AG08396 (cell line): ENCODE measurements at places on chromosomes 3 and 15.

DNA sequence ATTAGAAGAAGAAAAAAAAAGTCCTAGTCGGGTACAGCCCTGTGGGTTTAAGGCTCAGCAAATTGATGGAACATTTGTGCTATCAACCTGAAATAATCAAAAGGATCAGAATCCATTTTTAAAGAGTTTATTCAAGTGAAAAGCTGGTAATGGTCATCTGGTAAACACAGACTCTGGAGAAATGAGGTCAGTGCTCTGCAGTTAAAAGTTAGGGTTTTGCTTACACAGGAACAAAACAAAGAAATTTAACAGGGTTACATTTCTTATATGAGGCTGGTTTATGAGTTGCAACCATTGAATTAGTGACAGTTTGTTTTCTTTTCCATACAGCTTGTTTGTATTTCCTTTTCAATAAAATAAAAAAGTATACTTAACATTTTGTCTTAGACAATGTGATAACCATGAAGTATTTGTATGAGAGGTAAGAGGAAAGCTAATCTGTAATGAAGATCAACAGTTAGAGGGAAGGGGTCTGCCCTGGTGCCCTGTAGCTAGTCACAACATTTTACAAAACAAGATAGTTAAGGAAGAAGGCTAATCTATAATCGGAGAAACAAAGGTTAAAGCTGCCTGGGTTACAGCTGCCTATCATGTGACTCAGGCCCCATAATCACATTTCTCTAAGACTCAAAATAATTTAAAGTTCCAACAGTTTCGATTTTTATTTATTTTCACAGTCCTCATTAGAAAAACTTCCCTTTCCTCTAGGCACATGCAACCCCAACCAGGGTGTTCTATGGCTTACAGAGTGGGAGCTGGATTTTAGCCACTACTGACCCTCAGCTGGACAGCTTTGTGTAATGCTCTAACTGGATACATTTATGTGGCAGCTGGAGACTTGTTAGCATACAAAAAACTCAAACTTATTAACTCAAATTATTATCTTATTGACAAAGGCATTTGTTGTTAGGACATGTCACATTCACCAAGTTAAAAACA lies 98.1 kb upstream of the ACP3 start:
- DNase-seq = no peak

DNA sequence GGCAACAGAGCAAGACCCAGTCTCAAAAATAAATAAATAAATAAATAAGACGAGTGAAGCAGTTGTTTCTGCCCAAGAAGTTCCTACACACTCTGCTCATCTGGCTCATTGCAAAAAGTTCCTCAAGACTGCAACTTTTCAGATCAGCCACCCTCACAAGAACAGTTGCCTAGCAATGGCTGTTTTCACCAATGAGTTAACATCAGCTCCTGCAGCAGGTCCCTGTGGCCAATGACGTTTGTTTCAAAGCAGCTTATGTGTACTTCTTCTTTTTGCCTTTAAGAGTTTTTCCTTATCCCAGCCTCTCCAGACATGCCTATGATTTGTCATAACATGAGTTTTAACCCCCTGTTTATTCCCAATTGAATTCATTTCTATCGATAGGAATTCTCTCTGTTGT lies 118.4 kb upstream of the SPRED1 start:
- DNase-seq = no peak

GRCh38 chr3:125161607-125162219 lies 50.8 kb downstream of the SLC12A8 start:
- DNase-seq = no peak

DNA sequence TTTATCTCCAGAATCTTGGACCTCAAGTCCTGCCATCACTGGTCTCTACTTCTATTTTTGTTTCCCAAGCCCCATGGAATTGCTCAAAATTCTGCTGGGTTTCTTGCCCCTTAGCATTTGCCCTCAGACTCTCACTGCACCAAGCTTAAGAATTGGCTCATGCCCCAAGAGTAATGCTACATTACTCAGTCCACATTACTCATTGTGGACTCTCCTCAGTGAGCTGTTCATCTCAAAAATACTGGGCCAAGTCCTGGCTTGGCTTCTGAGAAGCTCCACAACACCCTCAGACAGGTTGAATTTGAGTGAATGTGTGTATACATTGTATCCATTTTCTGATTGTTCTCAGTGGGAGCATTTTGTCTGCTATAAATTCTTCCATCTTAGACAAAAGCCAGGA lies 364.4 kb upstream of the ARHGEF26 start:
- DNase-seq = peak; percentile 18

DNA sequence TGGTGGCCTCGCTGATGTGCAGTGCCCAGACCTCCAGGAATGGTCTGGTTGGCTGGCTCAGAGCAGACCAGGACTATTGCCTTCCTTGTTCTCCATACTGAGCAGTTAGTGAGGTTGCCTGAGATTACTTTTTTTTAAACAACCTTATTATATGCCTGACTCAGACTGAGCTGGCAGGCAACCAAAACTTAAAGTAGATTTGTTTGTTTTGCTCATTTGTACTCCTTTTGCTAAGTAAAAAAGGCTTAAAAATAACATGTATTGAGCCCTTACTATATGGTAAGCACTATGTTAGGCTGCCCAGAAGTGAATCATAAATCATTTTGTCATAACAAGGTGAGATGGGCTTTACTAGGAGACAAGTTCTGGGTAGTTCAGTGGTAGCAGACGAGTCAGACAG lies 92.4 kb downstream of the GHSR start:
- DNase-seq = peak; percentile 51

GRCh38 chr3:155412904-155413303 lies 119.4 kb upstream of the STRIT1 start:
- no peak for DNase-seq

DNA sequence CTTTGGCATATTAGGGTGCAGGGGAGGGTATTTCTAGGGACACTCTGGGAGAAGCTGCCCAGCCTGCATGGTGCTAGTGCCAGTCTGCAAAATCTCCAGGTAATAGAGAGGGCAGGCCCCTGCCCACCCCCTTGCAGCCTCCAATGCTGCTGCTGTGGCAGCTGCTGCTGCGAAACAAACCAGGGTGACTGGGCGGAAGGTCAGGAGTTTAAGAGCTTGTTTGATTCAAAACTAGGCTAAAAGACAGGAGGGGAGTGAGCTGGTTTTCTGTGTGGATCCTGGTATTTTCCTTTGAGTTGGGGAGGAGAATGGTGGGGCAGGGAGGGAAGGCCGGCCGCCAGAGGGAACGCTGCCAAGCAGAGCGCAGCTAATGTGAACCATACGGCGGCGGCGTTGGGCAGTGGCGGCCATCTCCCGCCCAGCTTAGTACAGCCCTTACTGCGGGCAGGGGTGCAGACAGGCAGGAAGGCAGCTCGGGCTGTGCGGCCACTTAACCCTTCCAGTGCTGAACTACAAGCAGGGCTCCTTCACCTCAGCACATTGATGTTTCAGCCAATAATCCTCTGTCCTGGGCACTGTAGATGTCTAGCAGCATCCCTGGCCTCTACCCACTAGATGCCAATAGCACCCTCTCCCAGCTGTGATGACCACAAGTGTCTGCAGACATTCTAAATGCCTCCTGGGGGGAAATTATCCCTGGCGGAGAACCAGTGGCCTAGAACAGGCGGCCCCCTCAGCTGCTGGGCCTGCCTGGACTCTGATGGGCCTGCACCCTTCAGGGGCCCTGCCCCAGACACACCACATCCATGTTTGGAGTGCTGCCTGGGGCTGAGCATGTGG lies 125.7 kb downstream of the EEFSEC start:
- DNase-seq = peak; percentile 80

DNA sequence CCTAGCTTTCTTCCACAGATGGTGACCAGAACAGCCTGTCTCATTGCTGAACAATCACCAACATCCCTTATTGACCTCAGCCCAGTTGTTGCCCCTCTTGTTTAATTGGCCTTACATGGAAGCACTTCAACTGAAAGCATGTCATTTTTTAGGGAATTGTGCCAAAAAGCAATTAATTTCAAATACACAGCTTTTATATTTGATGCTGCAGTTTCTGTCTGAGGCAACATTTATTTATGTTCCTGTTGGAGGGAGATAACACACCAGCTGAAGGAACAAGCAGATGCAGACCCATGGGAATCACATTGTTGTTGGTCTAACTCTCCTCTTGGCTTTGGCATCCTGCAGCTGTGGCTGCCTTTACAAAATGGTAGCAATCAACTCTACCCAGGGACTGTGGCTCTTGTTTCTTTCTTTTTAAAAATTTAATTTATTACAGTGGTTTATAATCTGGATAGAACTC lies 498.1 kb upstream of the RGMA start:
- DNase-seq = no peak

DNA sequence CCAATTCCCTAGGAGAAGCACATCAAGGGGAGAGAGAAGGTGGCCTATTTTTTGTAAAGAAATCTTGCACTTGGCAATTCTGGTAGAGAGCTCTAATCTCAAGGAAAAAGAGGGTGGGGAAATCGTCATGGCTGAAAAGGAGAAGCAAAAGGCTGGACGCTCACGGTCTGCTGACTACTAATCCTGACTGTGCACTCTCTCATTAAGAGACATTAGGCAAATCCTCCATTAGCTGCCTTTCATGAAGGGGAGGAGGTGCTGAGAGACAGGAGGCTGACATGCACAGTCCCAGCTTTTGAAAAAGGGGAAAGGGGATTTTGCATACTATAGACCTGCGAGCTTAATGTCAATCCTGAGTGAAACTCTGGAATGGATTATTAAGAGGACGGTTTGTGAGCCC lies 170.0 kb downstream of the NR2F2 start:
- no peak for DNase-seq

DNA sequence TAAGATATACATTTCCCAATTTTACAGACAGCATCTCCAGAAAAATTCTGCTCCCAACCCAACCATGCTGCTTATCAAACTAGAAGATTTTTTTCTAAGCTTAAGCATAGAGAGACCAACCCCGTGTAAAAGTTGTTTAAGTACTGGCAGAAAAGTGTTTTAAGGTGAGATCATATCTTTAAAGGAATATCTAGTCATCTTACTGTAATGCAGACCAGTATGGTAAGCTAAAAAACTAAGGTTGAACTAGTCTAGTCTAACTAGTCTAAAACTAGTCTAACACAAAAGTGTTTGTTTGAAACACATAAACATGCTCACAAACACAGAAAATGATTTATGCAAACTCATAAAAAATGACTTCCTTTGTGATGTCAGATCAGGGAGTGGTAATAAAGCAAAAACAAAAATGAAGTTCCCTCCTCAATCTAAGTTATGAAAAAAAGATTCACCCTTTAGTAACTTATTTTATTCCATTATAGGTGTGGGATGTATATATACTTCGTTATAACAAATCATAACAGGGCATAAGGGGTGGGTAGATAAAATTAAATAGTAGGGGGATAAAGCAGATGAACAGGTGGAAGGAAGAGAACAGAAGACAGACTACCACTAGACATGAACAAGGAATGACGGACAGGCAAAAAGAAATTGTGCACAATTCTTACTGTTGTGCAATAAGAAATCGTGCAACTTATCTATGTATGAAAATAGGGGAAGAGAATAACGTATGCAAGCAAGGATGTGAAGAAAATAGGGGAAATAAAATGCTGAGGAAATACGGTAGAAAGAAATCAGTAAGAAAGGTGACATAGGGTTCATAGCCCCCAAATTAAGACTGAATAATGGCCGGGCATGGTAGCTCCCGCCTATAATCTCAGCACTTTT lies 10.0 kb downstream of the MYO5A start:
- DNase-seq = no peak

GRCh38 chr3:13223574-13224237 lies 150.5 kb upstream of the IQSEC1 start:
- DNase-seq = no peak

GRCh38 chr3:44159696-44160300 lies 81.9 kb upstream of the TOPAZ1 start:
- no peak for DNase-seq

GRCh38 chr3:16357186-16358121 lies 92.4 kb downstream of the OXNAD1 start:
- DNase-seq = no peak

- no peak for DNase-seq
These were observed 38.8 kb downstream of the SLC12A1 start for GRCh38 chr15:48244921-48245320.

DNA sequence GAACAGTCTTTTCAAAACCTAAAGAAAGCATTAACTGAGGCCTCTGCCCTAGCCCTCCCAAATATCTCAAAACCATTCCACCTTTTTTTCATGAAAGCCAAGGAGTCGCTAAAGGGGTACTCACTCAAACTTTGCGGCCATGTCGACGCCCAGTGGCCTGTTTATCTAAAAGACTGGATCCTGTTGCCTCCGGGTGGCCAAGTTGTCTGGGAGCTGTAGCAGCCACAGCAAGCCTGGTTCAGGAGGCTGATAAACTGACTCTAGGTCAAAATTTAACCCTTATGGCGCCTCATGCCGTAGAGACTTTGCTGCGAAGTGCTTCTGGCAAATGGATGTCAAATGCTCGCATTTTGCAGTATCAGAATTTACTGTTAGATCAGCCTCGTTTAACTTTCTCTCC lies 39.5 kb downstream of the ZBTB11 start:
- no peak for DNase-seq

GRCh38 chr3:12299026-12299425 lies 10.2 kb downstream of the PPARG start:
- DNase-seq = no peak

GRCh38 chr3:46541835-46542234 lies 24.3 kb downstream of the LRRC2 start:
- DNase-seq = no peak

- no peak for DNase-seq
These were observed 11.3 kb downstream of the TMEM44 start for GRCh38 chr3:194621947-194622346.

- DNase-seq = no peak
These were observed 71.1 kb downstream of the MRPL46 start for GRCh38 chr15:88395872-88396781.

DNA sequence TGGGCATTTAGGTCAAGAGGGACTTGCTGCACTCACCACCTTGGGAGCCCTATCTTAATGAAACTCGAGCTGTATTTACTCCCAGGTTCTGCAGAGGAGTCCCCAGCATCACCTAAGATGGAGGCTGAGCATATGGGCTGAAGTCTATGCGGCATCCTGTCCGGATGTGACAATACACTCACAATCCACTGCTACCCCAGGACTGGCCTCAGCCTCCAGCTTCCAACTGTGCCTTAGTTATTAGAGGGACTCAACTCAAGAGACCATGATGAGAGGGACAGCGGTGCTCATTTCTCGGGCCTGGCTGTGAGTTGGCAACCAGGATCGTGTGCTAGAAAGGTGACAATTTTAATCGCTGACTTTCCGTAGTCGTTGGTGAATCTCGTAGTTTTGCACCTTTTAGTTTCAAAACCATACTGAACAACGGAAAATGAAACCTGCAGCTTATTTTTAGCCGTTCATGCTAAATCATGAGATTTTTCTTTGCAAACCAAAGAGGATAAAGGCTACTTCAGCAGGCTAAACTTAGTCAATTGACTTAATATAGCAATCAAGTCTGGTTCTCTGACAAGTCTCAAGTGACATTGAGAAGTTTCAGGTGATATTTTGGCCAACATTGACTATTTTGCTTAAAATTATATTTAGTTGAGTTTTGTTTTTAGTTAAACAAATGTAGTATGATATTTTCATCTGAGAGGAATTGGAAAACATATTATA lies 11.1 kb downstream of the ZBTB38 start:
- no peak for DNase-seq

GRCh38 chr3:50816894-50817293 lies 142.2 kb downstream of the DOCK3 start:
- DNase-seq = no peak
